ENCODE measurements at places on chromosomes 7 and 10.

- no peak for DNase-seq
These were observed 47.5 kb downstream of the RNF133 start for GRCh38 chr7:122651451-122651850.

- no peak for DNase-seq
These were observed 18.5 kb downstream of the PTN start for GRCh38 chr7:137324796-137325696.

DNA sequence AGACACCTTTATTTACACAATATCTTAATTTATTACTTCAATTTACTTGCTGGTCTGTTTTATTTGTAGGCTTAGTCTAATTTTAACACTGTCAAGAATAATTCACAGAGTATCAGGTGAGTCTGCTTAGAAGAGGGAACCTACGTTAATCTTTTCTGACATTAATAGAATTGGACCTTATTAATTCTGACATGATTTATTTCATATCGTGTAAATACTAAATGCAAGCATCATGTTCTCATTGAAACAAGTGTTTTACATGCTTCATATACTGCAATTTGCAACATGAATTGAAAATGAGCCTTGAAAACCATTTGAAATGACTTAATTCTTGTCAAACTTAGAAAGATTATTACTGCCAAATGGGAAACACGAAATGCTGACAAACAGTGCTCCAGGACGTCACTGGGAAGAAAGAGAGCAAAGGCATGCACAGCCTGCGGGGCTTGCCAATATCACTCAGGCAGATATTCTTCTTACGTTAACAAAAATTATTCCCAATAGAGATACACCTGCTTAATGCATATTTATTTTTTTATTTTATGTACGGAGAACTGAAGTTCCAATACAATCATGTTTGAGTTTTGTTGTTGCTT is 282.0 kb upstream of the AKR1E2 start:
- DNase-seq = no peak

- DNase-seq = no peak
These were observed 50.1 kb upstream of the ADRB1 start for GRCh38 chr10:113993489-113993991.

GRCh38 chr10:121405096-121405495 is 193.1 kb downstream of the FGFR2 start:
- DNase-seq = no peak

GRCh38 chr7:79165225-79165624 is 288.2 kb downstream of the MAGI2 start:
- DNase-seq = no peak

- no peak for DNase-seq
These were observed 43.6 kb downstream of the HK1 start for GRCh38 chr10:69321865-69322264.

DNA sequence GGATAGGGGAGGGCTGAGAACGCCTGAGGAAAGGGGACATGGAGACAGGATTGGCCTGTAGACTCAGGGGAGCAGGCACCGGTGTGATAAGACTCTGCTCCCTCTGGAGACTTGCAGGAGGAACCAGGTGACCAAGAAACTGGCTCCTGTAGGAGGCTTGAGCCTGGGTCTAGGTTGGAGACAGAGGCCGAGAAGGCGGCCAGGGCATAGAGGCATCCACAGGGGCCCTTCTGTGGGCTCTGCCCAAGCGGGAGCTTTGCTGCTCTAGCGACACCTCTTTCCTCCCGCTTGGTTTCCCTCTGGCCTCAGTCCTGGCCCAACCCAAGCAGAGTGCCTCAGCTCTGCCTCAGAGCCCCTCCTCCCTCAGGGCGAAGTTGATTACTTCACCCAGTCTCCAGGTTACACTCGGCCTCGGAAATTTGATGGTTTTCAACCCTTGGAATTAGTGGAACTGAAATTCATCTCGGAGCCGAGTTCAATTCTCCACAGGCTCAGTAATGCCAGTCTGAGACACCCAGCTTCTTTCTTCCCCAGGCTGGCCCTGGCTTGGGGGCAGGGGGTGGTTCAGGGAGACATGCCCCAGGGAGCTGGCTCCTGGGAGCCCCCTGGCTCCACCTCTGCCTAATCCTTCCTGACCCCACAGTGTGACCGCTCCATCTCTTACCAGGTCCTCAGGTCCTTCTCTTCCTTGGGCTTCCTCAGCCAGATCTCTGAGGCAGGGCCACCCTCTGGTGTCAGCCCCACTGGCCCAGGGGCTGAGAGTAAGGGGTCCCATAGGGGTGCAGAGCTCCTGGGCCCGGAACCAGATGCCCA is 60.4 kb downstream of the PAX2 start:
- no peak for DNase-seq

DNA sequence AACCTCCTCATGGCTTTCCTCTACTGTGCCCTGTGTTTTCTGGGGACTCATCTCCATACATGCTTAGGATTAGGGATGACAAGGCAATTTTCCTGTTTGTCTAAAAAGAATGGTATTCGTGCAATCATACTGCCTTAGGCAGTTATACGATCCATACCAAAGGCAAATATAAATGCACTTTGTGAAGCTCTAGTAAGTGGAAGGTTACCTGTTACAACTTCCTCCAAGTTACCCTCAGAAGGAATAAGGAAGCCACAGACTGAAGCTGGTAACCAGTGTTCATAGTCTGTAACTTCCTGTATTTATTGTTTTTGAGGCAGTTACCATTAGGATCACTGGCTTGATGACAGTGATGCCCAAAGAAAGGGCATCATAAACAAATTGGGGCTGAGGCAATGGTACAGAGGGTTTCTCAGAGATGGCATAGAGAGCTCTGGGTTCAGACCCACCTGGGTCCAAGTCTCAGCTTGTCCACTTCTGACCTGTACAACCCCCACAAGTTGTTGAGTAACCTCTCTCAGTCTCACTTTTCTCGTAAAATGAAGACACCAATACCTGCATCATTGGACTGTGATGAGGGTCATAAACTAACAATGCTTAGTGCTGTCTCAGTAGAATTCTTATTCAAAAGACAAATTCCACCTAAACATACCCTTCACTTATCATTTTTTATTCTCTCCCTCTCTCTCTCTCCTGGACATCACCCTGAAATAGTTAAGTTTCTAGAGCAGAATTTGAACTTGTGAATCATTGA is 138.2 kb downstream of the ELMO1 start:
- no peak for DNase-seq

DNA sequence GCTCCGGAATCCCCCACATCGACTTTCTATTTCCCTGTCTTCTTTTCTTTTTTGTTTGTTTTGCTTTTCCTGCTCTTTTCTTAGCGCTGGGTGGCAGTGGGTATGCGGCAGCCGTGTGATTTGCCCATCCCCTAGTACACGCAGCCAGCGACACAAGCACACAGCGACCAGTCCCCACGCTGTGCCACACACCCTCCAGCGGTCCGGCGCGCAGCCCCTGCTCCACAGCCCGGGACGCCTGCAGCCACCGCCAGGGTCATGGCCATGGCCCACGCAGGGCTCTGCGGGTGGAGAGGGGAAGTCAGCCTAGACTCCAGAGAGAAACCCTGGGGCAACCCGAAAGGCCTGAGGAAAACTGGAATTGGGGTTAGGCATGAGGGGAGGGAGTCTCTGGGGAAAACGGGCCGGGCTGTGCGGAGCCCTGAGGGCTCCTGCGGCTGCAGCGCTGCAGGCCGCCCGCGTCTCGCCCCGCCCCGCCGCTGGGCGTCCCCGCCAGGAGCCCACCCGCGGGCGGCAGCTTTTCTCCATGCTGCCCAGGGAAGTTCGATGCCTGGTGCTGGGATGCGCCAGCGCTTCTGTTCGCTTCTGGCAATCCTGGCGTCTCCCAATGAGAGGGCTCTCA is 2.5 kb downstream of the CHRM2 start:
- no peak for DNase-seq

- DNase-seq = no peak
These were observed 11.0 kb downstream of the GLCCI1 start for GRCh38 chr7:7979558-7979957.

DNA sequence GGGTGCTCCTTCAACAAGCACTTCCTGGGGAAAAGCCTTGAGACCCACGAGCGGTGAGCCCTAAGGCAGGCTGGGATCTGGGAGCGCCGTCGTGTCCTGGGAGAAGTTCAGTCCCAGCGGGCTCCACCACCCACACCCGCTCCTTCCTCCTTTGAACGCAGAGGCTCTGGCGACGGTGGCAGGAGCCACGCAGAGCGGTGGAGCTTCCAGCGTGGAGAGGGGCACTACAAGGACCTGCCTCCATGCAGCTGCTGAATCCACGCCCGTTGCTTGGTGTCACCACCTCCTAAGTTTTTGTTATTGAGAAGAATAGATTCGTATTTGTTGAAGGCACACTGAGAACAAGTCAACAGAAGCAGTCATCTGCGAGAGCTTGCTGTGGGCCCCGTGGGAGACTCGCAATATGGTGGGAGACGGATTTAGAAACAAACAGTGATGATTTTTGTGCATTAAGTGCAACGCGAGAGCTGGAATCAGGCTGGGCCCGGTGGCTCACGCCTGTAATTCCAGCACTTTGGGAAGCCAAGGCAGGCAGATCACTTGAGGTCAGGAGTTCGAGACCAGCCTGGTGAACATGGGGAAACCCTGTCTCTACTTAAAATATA is 60.1 kb upstream of the SDK1 start:
- no peak for DNase-seq

DNA sequence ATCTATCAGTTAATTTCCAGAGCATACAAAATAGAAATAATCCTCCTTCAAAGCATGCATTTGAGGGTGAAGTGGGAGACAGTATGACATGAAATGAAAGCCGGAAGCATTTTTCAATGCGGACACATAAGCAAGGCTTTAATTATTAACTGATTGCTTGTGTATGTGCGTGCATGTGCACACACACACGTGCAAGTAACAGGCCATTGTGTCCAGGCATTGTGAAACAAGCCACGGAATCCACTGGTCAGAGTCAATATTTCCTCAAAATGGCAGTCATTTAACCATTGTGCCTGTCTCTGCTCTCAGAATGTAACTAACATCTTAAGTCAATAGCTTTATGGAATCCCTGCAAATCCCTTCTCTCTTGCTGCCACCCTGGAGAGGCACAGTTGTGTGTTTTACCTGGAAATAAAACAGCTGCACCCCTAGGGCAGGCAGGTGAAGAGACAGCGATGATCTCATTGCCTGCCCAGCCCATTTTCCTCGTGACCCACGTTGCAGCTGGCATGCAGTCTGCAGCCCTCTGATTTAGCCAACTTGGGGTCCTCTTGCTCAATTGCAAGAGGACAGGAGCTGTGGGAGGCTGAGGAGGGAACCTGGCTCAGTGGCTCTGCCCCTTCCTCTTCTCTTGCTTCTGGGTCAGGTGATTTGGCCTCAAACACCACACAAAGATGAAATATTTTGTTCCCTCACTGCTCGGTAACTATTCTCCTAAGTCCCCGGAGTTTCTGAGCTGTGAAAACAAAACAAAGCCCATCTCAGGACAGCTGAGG is 500.9 kb upstream of the ZMIZ1 start:
- DNase-seq = no peak

DNA sequence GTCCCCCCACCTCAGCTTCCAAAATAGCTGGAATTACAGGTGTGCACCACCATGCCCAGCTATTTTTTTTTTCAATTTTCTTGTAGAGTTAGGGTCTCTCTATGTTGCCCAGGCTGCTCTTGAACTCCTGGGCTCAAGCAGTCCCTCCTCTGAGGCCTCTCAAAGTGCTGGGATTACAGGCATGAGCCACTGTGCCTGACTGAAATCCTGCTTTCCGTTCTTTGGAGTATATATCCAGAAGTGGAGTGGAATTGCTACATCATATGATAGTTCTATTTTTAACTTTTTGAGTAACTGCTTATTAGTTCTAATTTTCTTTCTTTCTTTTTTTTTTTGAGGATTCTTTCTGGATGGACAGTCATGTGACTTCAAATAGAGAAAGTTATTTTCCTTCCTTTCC is 62.9 kb upstream of the ZMIZ2 start:
- no peak for DNase-seq

- no peak for DNase-seq
These were observed 65.5 kb downstream of the FAM53B start for GRCh38 chr10:124678557-124679240.

- DNase-seq = no peak
These were observed 277.7 kb upstream of the KLF6 start for GRCh38 chr10:4062751-4063150.

DNA sequence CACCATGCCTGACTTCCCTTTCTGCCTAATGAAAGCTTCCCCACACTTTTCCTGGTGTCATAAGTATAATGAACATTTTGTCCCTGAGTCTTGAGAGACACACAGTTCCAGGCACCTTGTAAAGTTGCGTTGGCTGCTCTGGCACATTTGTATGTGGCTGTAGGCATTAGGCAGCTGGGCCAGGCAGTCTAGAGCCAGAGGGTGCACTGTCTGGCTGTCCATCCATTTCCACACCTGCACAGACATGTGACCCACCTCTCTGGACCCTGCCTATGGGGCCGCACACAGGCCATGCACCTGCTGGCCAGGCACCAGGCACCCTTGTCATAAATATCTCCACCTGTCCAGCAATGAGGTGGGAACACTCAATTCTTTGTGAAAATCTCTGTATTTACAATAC is 54.7 kb upstream of the ANTXRL start:
- no peak for DNase-seq

DNA sequence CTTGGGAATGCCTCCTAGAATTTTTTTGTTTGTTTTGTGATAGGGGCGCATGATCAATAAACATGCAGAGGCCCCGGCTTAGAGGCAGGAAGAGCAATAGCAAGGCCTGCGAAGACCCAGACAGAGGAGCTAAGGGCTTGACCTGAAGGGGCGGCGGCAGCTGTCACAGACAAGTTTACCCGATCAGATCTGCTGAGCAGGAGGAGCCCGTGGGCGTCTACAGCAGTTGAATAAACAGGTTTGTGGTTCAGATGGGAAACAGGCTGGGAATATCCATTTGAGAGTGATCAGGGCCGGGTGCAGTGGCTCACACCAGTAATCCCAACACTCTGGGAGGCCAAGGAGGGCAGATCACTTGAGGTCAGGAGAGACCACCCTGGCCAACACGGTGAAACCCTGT is 126.0 kb upstream of the CALN1 start:
- DNase-seq = no peak

- no peak for DNase-seq
These were observed 693.1 kb downstream of the PARD3 start for GRCh38 chr10:34121781-34122622.

DNA sequence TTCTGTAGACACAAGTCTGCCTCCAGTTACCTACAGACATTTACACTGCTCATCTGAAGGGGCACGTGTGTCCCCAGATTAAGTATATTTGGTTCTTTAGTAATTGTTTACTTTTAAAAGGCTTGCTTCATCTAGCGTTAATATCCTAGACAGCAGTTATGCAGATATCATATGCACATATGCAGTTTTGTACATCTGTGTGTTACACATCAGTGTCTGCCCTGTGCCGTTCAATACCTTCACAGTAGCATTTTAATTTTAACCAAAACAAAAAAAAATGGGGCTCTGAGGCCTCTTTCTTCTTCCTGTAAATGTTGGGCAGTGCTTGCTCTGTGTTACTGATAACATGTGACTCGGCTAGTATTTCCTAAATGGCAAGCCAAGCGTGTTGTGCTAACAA is 331.4 kb upstream of the MGMT start:
- DNase-seq = no peak

DNA sequence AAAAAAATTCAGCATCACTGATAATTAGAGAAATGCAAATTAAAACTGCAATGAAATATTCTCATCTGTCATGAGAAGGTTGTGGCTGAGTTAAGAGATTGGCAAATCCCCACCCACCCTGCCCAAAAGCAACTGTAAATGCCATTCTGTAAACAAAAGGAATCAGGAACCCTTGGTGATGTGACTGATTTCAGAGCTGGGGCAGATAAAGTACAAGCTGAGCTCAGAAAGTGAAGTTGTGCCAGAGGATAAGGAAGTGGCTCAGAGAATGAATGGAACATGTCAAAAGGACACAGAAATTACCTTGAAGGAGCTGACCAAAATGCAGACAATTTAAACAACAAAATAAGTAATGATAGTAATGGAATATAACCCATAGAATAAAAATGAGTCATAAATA is 32.7 kb upstream of the ARMS2 start:
- no peak for DNase-seq

Data from occipital lobe (tissue), 3 donors.